ENCODE measurements at places on chromosomes 4 and X.

- no peak overlapping the region for H3K27ac ChIP-seq
- H3K36me3 ChIP-seq: no peaks in the 10 kb centered on the region
- H3K27me3 ChIP-seq: no peaks in the 10 kb centered on the region
- peak; percentile 4 for DNase-seq
These were observed 80.6 kb downstream of the PBDC1 start for GRCh38 chrX:76253432-76253831.

GRCh38 chrX:107560041-107560440 is 68.3 kb upstream of the PRPS1 start:
- no peaks in the 10 kb centered on the region for H3K36me3 ChIP-seq
- no peaks in the 10 kb centered on the region for H3K27me3 ChIP-seq
- peaks cover 3% of the 10 kb centered on the region for H3K4me1 ChIP-seq
- no peak overlapping the region for H3K27ac ChIP-seq

- no peaks in the 10 kb centered on the region for H3K4me1 ChIP-seq
- DNase-seq: no peak
- no peak overlapping the region for H3K4me3 ChIP-seq
- H3K36me3 ChIP-seq: no peaks in the 10 kb centered on the region
- no peak overlapping the region for H3K27ac ChIP-seq
- H3K27me3 ChIP-seq: no peaks in the 10 kb centered on the region
These were observed 6.6 kb downstream of the CLNK start for GRCh38 chr4:10677796-10678497.

DNA sequence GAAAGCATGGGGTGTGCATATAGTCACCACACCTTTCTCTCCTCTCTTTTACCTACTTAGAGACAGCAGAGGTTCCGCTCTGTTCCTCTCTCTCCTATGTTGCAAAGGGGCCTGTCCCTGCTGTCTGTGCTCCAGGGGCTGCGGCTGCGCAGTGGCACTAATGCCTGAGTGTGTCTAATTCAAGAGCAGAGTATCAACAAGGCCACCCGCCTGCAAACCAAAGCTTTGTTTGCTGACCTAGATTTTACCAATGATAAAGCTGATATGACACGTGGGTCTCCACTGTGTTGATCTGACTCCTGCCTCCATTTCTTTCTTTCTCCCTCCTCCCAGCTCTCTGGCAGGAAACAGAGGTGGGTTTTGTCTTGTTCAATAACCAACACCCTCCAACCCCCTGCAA is 74.9 kb downstream of the NSG1 start:
- no peaks in the 10 kb centered on the region for H3K27me3 ChIP-seq
- DNase-seq: no peak
- H3K36me3 ChIP-seq: no peaks in the 10 kb centered on the region
- no peak overlapping the region for H3K27ac ChIP-seq
- H3K4me3 ChIP-seq: no peak overlapping the region

DNA sequence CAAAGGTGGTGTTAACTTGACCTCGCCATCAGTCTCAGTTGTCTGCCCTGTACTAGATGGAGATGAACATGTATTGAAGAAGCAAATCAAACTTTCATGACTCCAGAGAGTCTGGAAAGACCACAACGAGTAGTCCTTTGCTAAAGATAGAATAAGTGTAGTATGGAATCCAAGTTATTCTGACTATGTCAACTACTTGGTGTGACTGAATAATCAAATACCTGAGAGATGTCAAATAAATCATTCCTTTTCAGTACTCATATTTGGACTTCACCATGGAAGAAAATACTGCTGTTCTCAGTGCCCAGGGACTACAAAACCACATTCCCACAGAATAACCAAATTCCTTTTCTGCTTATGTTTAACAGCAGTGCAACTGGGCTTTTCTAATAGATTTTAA is 161.2 kb upstream of the SPRY1 start:
- no peak overlapping the region for H3K27ac ChIP-seq
- no peak overlapping the region for H3K4me3 ChIP-seq
- peaks cover 1% of the 10 kb centered on the region for H3K4me1 ChIP-seq
- no peaks in the 10 kb centered on the region for H3K36me3 ChIP-seq

DNA sequence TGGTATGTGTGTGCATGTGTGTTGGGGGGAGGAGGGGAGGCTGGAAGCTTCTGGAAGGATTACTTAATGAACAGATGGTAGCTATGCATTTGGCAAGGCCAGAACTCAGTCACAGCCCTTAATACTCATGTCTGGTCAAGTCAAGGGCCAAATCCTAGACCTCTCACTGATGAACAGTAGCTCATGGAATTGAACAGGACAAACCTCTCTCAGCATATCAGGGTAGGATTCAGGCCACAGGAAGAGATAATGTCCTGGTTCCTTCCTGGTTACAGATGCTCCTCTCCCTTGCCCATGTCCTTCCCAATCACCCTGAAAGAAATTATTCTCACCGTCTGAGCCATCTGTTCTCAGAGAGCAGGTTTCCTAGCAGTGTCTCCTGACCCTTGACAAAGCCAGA is 165.7 kb downstream of the SOWAHB start:
- H3K36me3 ChIP-seq: no peaks in the 10 kb centered on the region
- H3K4me3 ChIP-seq: no peak overlapping the region

DNA sequence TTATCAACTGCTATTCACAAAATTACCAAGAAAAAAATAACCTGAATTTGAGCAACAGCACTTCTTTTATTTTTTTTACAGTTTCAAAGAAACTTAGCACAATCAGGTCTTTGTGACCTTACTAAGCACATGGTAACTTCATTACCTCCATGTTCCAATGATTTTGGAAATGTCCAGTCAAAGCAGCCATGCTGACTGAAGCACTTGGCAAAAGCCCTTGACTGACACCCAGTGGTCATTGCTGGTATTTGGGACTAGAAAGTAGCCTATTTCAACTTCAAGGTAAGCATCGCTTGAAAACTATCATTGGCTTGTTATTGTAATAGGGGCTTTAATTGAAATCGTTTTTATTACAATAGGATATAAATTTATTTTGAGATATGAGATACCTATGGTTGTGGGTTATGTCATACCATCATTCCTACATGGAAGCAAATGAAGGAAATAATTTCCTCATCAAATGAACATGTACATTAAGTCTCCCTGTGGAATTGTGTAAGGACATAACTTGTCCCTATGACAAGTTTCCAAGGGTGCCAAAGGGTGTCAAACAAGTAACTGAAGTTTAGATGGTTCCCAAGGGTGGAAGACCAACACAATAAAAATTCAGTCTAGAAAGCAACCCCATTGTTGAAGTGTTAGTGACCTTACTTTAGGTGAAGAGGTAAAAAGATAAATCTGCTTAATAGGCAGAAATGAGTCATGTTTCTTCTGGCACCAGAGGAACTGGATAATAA is 15.2 kb upstream of the ANXA10 start:
- H3K4me1 ChIP-seq: no peaks in the 10 kb centered on the region
- DNase-seq: peak; percentile 63
- no peak overlapping the region for H3K27ac ChIP-seq

- peaks cover 2% of the 10 kb centered on the region for H3K36me3 ChIP-seq
- no peak overlapping the region for H3K4me3 ChIP-seq
- no peak overlapping the region for H3K27ac ChIP-seq
- no peaks in the 10 kb centered on the region for H3K27me3 ChIP-seq
- DNase-seq: no peak
These were observed 9.2 kb downstream of the MAP9 start for GRCh38 chr4:155367608-155368007.

GRCh38 chrX:14758029-14758491 is 114.8 kb downstream of the FANCB start:
- H3K4me3 ChIP-seq: no peak overlapping the region
- no peak overlapping the region for H3K27ac ChIP-seq
- no peaks in the 10 kb centered on the region for H3K36me3 ChIP-seq

- H3K4me3 ChIP-seq: no peak overlapping the region
- H3K36me3 ChIP-seq: peaks cover 80% of the 10 kb centered on the region
- no peaks in the 10 kb centered on the region for H3K27me3 ChIP-seq
- DNase-seq: no peak
- no peak overlapping the region for H3K27ac ChIP-seq
These were observed 8.9 kb upstream of the RENBP start for GRCh38 chrX:153953342-153953830.

GRCh38 chr4:57042711-57043169 is 64.0 kb downstream of the POLR2B start:
- no peak overlapping the region for H3K4me3 ChIP-seq
- H3K36me3 ChIP-seq: no peaks in the 10 kb centered on the region
- DNase-seq: no peak
- H3K4me1 ChIP-seq: no peaks in the 10 kb centered on the region
- no peak overlapping the region for H3K27ac ChIP-seq

GRCh38 chrX:53288189-53288588 is 6.8 kb upstream of the IQSEC2 start:
- H3K27ac ChIP-seq: no peak overlapping the region
- no peaks in the 10 kb centered on the region for H3K36me3 ChIP-seq
- H3K4me1 ChIP-seq: 0 out of 2 replicates have a peak, but pooled peaks cover 2% of the 10 kb centered on the region

- H3K4me3 ChIP-seq: no peak overlapping the region
- no peaks in the 10 kb centered on the region for H3K27me3 ChIP-seq
These were observed 436.1 kb downstream of the ANKRD50 start for GRCh38 chr4:124276461-124276860.

- H3K27ac ChIP-seq: no peak overlapping the region
- no peak for DNase-seq
- H3K36me3 ChIP-seq: no peaks in the 10 kb centered on the region
- H3K4me1 ChIP-seq: no peaks in the 10 kb centered on the region
- no peaks in the 10 kb centered on the region for H3K27me3 ChIP-seq
- no peak overlapping the region for H3K4me3 ChIP-seq
These were observed 743.3 kb upstream of the AGA start for GRCh38 chr4:178185517-178185916.

- H3K4me1 ChIP-seq: no peaks in the 10 kb centered on the region
- no peaks in the 10 kb centered on the region for H3K27me3 ChIP-seq
- H3K4me3 ChIP-seq: no peak overlapping the region
- no peaks in the 10 kb centered on the region for H3K36me3 ChIP-seq
These were observed 71.1 kb downstream of the MAP9 start for GRCh38 chr4:155305619-155306018.

DNA sequence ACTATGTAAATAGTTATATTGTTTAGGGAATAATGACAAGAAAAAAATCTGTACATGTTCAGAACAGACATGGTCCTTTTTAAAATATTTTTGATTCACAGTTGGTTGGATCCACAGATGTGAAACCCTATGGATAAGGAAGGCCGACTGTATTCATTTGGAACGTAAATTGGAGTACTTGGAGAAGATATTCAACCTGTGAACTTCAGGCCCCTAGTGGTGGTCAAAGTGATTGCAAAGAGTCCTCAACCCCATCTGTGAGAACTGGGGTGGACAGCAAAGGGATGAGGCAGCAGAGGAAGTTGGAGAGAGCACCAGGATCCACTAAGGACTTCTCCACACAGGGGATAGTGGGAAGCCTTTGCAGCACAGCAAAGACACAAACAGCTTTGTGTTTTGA is 6.2 kb upstream of the CXCL13 start:
- DNase-seq: peak; percentile 27
- H3K27me3 ChIP-seq: no peaks in the 10 kb centered on the region
- no peak overlapping the region for H3K4me3 ChIP-seq

Measured in iPS DF 6.9 (cell line).